ENCODE measurements at places on chromosomes 4 and X. TPM values are rescaled to one million over a fixed set of nuclear protein-coding genes. Genes with fewer than 3 reads are reported as not detected.

The GAGE13 gene
- total RNA-seq, result not detected

The PWWP3B gene
- total RNA-seq, result 2.1 TPM

The UGT2B7 gene
- total RNA-seq, result not detected

The UGT2B11 gene
- total RNA-seq, result not detected

The TKTL1 gene
- 7.5 TPM for total RNA-seq

The TMPRSS11B gene
- not detected for total RNA-seq

The RHOXF2 gene
- total RNA-seq, result 0.25 TPM

The RNF150 gene
- 23.4 TPM for total RNA-seq

The NPY1R gene
- 0.27 TPM for total RNA-seq

The ARFIP1 gene
- total RNA-seq, result 32.9 TPM

The RLIM gene
- total RNA-seq, result 59.0 TPM

The OPRPN gene
- not detected for total RNA-seq

The SULT1B1 gene
- 1.6 TPM for total RNA-seq

The NEIL3 gene
- 0.54 TPM for total RNA-seq

The SHROOM3 gene
- 6.7 TPM for total RNA-seq

The ZAR1 gene
- total RNA-seq, result 0.11 TPM

The GPRASP3 gene
- total RNA-seq, result 1.3 TPM

The PDGFRA gene
- total RNA-seq, result 0.11 TPM

The RIPPLY1 gene
- not detected for total RNA-seq

The STAP1 gene
- not detected for total RNA-seq

The ANXA5 gene
- 385 TPM for total RNA-seq

The PDHA1 gene
- 68.8 TPM for total RNA-seq

The STBD1 gene
- total RNA-seq, result 3.4 TPM

The DKK2 gene
- total RNA-seq, result 1.3 TPM

The NDP gene
- 2.8 TPM for total RNA-seq

The SSX4B gene
- total RNA-seq, result 0.33 TPM

The BST1 gene
- 1.1 TPM for total RNA-seq

The PHEX gene
- 1.4 TPM for total RNA-seq

The AMOT gene
- 0.85 TPM for total RNA-seq

The MAGED4 gene
- 16.5 TPM for total RNA-seq

The NSG1 gene
- total RNA-seq, result 200 TPM

The TSPAN7 gene
- total RNA-seq, result 74.7 TPM

The TMEM271 gene
- not detected for total RNA-seq

The GNRHR gene
- total RNA-seq, result 1.7 TPM

The GRID2 gene
- 11.7 TPM for total RNA-seq

The RAB40A gene
- 0.76 TPM for total RNA-seq

The KCND1 gene
- 1.5 TPM for total RNA-seq

The PAGE4 gene
- total RNA-seq, result not detected

The CNGA1 gene
- total RNA-seq, result 0.05 TPM

The CDKL2 gene
- 0.16 TPM for total RNA-seq

The PCDH19 gene
- 14.8 TPM for total RNA-seq

The TEX13C gene
- 0.10 TPM for total RNA-seq

The PUDP gene
- total RNA-seq, result 8.0 TPM

The RHOXF2B gene
- not detected for total RNA-seq

All from motor neuron (in vitro differentiated cells).